ENCODE measurements at places on chromosomes 1 and 21. TPM values are rescaled to one million over a fixed set of nuclear protein-coding genes. Genes with fewer than 3 reads are reported as not detected.
A peak's percentile ranks its signal among the peaks of the same experiment; 100 is the strongest.

- DNase-seq = no peak
- peaks cover 24% of the 10 kb centered on the region for H3K4me1 ChIP-seq
- H3K4me3 ChIP-seq = no peak overlapping the region
- no peaks in the 10 kb centered on the region for H3K36me3 ChIP-seq
- peak overlapping the region; percentile 84 for H3K27ac ChIP-seq
These were observed 210.8 kb upstream of the CACYBP start for GRCh38 chr1:174788981-174789380.

DNA sequence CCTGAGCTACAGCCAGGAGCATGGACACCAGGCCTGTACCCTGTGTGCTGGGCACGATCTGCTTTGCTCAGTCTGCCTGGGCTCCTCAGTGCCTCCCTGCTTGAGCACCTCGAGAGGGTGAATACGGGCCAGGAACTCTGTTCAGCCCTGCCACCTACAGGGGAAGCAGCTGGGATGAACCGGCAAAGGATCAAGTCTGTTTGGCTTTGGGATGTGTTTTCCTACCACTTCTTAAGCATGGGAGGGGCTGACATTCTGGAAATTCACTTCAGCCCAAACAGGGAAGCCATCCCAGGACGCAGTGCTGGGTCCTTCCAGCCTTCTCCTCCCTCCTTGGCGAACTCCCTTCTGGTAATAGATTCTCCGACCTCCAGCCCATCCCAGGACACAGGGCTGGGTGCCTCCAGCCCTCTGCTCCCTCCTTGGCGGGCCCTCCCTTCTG lies 55.8 kb upstream of the SELENON start:
- peaks cover 6% of the 10 kb centered on the region for H3K36me3 ChIP-seq
- peak overlapping the region; percentile 87 for H3K27ac ChIP-seq
- H3K27me3 ChIP-seq = peaks cover 8% of the 10 kb centered on the region
- H3K4me1 ChIP-seq = peaks cover 19% of the 10 kb centered on the region
- DNase-seq = no peak

- H3K27ac ChIP-seq = peak overlapping the region; percentile 3
- no peak overlapping the region for H3K4me3 ChIP-seq
- H3K27me3 ChIP-seq = no peaks in the 10 kb centered on the region
- no peaks in the 10 kb centered on the region for H3K36me3 ChIP-seq
These were observed 17.4 kb upstream of the KANK4 start for GRCh38 chr1:62336638-62336994.

GRCh38 chr1:92655197-92655801 lies 129.6 kb downstream of the EVI5 start:
- H3K27me3 ChIP-seq = no peaks in the 10 kb centered on the region
- peaks cover 52% of the 10 kb centered on the region for H3K36me3 ChIP-seq
- H3K27ac ChIP-seq = no peak overlapping the region
- no peak overlapping the region for H3K4me3 ChIP-seq
- DNase-seq = no peak

GRCh38 chr1:193437785-193438184 lies 251.4 kb upstream of the B3GALT2 start:
- DNase-seq = no peak
- H3K36me3 ChIP-seq = peaks cover 6% of the 10 kb centered on the region
- no peaks in the 10 kb centered on the region for H3K27me3 ChIP-seq
- no peak overlapping the region for H3K27ac ChIP-seq

DNA sequence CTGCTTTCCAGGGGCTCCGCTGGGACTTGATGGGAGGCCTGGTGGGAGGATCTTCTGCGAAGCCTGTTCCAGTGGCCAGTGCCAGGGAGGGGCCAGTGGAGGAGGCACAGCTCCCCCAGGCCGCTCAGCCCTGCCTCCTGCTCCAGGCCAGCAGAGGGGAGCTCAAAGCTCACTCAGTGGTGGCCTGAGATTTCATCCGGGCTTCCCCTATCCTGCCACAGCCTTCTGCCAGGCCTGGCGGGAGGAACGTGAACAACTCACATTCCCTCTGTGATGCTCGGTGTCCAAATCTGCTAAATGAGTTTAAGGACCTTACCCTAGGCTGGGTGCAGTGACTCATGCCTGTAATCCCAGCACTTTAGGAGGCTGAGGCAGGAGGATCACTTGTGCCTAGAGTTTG lies 3.3 kb downstream of the CLCNKB start:
- no peaks in the 10 kb centered on the region for H3K36me3 ChIP-seq
- no peak for DNase-seq

GRCh38 chr1:156435545-156436140 lies 64.9 kb downstream of the MEF2D start:
- DNase-seq = no peak
- peaks cover 4% of the 10 kb centered on the region for H3K36me3 ChIP-seq
- H3K4me1 ChIP-seq = peaks cover 12% of the 10 kb centered on the region
- no peak overlapping the region for H3K27ac ChIP-seq

DNA sequence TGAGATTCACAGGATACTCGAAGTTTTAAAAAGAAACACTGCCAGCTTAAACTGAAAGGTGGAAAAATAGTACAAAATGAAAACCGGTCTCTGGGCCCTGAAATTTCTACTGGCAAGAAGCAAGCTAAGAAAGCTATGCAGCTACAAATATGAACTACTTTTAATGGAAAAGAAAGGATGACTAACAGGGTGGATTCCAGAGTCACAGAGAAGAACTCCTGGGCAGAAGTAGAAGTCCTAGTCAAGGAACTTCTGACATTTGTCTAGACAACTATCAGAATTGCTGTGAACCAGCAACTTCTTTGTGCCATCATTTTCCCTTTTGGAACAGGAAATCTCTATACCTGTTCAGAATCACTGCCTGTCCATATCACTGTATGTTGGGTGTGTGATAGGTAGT lies 38.1 kb downstream of the CD160 start:
- H3K4me1 ChIP-seq = peaks cover 9% of the 10 kb centered on the region
- H3K4me3 ChIP-seq = no peak overlapping the region
- peaks cover 21% of the 10 kb centered on the region for H3K36me3 ChIP-seq
- H3K27ac ChIP-seq = peak overlapping the region; percentile 1
- no peaks in the 10 kb centered on the region for H3K27me3 ChIP-seq

DNA sequence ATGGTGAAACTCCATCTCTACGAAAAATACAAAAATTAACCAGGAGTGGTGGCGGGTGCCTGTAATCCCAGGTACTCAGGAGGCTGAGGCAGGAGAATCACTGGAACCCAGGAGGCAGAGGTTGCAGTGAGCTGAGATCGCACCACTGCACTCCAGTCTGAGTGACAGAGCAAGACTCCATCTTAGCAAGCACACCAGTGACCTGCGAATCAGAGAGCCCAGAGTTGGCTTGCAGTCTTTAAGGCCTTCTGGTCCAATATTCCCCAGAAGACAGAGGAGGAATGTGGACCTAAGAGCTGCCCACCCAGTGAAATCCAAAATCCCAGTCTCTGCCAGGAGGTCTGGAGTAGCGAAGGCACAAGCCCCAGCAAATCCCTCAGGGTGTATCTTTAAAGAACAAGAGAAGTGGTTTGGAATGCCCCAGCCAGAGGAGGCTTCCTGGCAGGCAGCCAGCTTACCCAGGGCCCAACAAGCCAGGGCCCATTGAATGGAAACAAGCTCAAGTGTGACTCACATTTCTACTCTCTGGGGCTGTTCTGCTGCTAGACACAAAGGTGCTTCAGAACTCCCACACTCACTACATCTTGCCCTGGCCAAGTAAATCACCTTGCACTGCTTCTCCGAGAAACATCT lies 23.9 kb downstream of the GPR161 start:
- peaks cover 14% of the 10 kb centered on the region for H3K4me1 ChIP-seq
- H3K27me3 ChIP-seq = no peaks in the 10 kb centered on the region
- DNase-seq = no peak
- H3K4me3 ChIP-seq = no peak overlapping the region
- peak overlapping the region; percentile 58 for H3K27ac ChIP-seq

- H3K36me3 ChIP-seq = no peaks in the 10 kb centered on the region
- H3K4me3 ChIP-seq = no peak overlapping the region
- no peak overlapping the region for H3K27ac ChIP-seq
- no peak for DNase-seq
These were observed 161.6 kb downstream of the GLUL start for GRCh38 chr1:182229921-182230491.

GRCh38 chr1:56077206-56077605 lies 502.2 kb downstream of the PLPP3 start:
- no peak for DNase-seq
- H3K27me3 ChIP-seq = no peaks in the 10 kb centered on the region
- H3K36me3 ChIP-seq = no peaks in the 10 kb centered on the region
- H3K4me3 ChIP-seq = no peak overlapping the region
- no peak overlapping the region for H3K27ac ChIP-seq

GRCh38 chr1:185040408-185040735 lies 5.0 kb upstream of the RNF2 start:
- DNase-seq = no peak
- no peaks in the 10 kb centered on the region for H3K36me3 ChIP-seq
- H3K27ac ChIP-seq = no peak overlapping the region

DNA sequence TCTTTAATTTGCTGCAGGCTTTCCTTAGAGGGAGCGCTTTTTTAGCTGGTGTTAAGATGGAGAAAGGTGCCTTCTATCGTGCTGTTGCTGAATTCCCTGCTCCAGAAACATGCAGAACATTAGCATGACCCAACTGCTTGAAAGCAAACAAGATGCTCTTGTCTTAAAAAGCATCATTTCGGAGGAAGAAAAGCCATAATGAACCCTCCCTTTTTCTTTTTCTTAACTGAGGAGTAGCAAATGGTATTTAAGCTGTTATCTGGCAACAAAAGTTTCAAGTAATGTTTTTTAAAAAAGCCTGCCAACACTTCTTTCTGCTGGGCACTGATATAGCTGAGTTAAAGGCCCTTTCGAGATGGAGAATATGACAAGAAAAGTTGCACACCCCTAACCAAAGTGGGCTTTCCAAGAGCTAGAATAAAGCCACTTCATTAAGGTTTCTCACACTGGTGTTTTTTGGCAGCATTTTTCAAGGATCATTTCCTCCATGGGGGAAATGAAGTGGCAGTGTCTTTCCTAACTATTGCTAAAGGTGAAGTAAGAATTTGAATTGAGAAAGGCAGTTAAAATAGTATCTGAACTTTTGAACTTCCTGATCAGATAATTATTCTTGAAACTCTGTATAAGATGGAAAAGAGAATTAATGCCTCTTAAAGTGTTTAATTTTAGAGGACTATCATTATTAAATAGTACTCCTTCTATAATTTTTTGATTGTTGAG lies 38.8 kb downstream of the ST6GALNAC5 start:
- no peak for DNase-seq
- H3K27me3 ChIP-seq = no peaks in the 10 kb centered on the region
- H3K4me1 ChIP-seq = no peaks in the 10 kb centered on the region

- peak overlapping the region; percentile 77 for H3K27ac ChIP-seq
- no peaks in the 10 kb centered on the region for H3K27me3 ChIP-seq
- H3K36me3 ChIP-seq = no peaks in the 10 kb centered on the region
- no peak overlapping the region for H3K4me3 ChIP-seq
- no peak for DNase-seq
These were observed 462.3 kb upstream of the NFIA start for GRCh38 chr1:60620087-60620486.

DNA sequence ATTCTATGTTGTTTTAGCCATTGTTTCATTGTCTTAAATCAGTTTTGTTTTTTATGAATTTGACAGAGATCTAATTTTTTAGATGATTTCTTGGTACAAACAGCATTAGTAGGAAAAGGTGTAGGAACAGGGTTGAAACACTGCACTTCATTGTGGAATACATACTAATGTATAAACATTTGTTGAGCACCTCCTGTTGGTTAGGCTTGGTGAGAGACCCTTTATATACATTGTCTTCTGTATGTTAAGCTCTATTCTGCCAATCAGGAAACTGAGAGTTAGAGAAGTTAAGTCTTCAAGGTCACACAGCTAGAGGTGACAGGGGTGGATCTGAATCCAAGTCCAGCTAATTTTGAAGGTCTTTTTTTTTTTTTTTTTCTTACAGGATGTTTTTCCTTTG lies 192.7 kb downstream of the VPS13D start:
- H3K4me3 ChIP-seq = no peak overlapping the region
- H3K36me3 ChIP-seq = peaks cover 16% of the 10 kb centered on the region
- DNase-seq = no peak

DNA sequence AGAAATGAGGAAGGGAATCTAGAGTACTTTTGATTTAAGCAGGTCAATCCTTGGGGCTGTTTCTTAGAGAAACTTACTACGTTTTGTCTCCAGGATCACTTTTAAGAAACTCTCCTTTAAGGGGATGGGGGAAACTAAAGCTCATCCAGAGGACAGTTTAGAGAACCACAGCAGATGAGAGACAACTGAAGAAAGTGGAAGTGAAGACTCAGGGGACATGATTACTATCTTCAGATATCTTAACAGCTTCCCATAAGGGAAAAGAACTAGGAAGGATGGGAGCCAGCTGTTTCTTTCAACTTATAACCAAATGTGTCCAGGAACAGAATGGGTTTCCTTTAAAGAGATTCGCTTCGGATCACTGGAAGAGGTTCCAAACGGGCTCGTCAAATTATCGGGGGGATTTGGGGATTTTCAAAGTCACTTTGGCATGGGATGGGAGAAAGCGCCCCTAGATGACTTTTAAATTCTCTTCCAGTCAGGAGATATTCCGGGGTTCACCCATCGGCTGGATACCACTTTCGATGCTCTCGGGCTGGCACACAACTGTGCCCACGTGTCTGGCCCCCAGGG lies 1.2 kb downstream of the SCMH1 start:
- DNase-seq = no peak
- peak overlapping the region; percentile 90 for H3K27ac ChIP-seq

GRCh38 chr1:18340158-18340764 lies 140.5 kb upstream of the KLHDC7A start:
- H3K36me3 ChIP-seq = no peaks in the 10 kb centered on the region

DNA sequence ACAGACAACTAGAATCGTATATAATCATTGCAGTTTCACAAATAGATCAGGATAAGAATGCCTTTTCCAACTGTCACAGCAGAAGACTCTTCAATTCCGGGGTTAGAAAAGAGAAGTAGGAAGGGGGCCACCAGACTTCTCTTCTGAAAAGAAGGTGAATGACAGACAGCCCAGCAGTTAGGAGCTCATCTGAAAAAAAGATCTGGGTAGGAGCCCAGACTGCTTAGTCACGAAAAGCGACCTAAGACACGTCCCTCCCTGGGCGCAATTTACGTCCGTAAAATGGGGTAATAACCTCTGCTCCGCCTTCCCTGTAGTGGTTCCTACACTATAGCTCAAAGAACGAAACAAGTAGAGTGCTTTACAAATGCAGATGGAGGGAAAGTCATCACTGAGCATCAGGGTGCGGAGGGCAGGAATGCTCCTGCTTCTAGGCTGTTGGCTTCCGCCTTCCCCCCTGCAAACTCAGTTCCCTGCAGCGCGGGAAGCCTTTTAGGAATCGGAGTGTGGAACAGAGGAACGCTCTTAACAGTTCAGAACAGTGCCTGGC lies 582 bp downstream of the ORC1 start:
- peaks cover 27% of the 10 kb centered on the region for H3K4me1 ChIP-seq
- DNase-seq = no peak
- peak overlapping the region; percentile 100 for H3K4me3 ChIP-seq

- peaks cover 47% of the 10 kb centered on the region for H3K4me1 ChIP-seq
- no peaks in the 10 kb centered on the region for H3K27me3 ChIP-seq
- H3K4me3 ChIP-seq = no peak overlapping the region
These were observed 50.7 kb downstream of the ERG start for GRCh38 chr21:38447611-38448010.

AADACL4 gene
- total RNA-seq = not detected

GJA5 gene
- not detected for total RNA-seq

ENSA gene
- total RNA-seq = 85.7 TPM

GON4L gene
- 46.5 TPM for total RNA-seq

All from chondrocyte (in vitro differentiated cells).